Stimulated activated CD4-positive, alpha-beta T cell treated with anti-CD3 and anti-CD28 coated beads, Interleukin-4, amount 100 ng/mL, for 24 hours (primary cell): ENCODE measurements at places on chromosomes 16 and 17.
A peak's percentile ranks its signal among the peaks of the same experiment; 100 is the strongest.

GRCh38 chr17:6948562-6948961, 47.3 kb upstream of the ALOX12 start:
- DNase-seq: no peak

- no peak for DNase-seq
These were observed 4.1 kb upstream of the MRPL58 start for GRCh38 chr17:75008373-75008772.

- no peak for DNase-seq
These were observed 46.7 kb upstream of the ANKFY1 start for GRCh38 chr17:4310354-4311060.

DNA sequence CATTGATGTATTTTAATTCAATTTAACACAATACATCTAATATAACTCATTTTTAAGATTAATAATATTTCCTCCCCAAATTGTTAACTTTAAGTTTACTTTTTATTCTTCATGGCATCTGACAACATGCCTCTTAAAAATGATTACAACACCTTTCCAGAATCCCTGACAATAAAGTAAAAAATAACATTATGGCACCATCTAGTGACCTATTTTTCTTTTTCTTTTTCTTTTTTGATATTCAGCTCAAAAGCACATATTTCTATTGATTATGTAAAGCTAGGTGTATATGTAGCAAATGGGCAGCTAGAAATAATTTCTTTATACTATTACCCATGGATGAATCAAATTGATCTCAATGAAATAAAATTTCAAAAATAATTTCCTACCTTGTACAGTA, 834.3 kb upstream of the CDH8 start:
- no peak for DNase-seq

DNA sequence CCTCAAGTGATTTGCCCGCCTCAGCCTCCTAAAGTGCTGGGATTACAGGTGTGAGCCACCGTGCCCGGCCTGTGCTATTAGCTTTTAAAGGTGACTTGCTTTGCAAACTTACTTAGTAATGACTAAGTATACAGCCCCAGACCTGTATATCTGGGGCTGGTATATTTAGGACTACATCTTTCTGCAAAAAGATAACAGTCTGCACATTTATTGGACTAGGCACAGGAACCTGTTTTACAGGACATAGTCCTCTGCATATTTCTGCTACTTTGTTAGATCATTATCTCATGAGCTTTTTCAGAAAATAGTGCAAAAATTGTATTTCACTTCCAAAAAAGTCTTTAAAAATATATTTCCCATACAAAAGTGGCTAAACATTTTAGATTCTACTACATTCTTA, 1.3 kb downstream of the KRT24 start:
- DNase-seq: no peak

- DNase-seq: no peak
These were observed 26.8 kb upstream of the SLC5A10 start for GRCh38 chr17:18925187-18925586.

GRCh38 chr17:60947100-60947499, 269.4 kb downstream of the BCAS3 start:
- no peak for DNase-seq

- no peak for DNase-seq
These were observed 998 bp downstream of the ACD start for GRCh38 chr16:67658849-67659674.

DNA sequence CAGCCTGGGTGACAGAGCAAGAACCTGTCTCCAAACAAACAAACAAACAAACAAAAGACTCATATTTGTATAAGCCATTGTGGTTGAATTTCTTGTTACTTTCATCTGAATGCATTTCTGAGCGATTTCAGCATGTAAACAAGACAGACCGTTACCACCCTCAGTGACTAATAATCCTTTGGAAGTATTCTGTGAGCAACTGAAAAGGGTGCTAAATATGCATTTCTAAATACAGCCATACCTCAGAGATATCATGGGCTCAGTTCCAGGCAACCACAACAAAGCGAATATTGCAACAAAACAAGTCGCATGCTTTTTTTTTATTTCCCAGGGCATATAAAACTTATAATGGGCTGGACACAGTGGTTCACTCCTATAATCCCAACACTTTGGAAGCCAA, 109.0 kb downstream of the USP31 start:
- DNase-seq: no peak

DNA sequence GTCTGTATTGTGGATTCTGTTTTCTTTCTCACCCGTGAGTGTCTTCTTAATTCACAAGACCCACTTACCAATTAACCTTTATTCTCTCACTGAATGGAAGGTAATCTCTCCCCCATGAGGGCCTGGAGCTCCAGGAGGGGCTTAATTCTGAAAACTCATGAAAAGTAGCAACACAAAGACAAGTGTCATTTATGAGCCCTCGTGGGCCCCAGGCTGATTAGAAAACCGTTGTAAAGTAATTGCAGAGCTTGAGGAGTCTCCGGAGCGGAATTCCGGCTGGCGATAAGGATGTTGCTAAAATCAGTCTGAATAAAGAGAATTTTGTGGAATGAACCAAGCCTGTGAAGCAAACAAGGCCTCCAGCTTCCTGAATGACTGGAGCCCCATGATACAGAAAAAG, 301.5 kb downstream of the HAPSTR1 start:
- no peak for DNase-seq

GRCh38 chr17:44360144-44360533, 3.5 kb downstream of the FAM171A2 start:
- DNase-seq: no peak

DNA sequence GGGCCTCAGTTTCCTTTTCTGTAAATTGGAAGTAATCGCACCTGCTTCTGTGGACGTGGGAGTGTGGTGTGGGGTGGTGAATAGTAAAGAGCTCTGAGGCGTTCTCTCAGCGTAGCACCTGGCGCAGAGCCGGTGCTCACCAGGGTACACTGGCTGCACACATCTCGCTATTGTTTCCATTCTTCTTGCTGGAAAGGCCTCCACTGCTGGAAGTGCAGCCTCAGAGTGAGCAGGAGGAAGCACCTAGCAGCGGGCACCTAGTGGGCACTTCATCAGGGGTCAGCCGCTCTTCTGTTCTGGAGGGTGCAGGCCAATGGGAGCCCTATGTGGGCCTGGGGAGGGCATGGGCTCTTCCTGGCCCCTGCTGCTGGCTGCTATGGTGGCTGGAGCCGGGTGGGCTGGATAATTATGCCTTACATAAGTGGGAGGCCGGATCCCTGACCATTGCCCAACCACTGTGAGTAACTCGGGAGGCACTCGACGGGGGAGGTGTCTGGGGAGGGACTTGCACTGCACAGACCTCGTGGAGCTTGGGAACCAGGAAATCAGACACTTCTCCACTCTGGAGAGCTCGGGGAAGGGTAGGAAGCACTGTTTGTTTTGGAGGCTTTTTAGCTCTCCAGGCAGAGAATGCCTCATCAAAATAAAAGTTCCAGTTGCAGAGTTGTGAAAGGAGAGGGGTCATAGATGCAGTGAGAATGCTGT, 1.7 kb downstream of the MAP2K3 start:
- no peak for DNase-seq

DNA sequence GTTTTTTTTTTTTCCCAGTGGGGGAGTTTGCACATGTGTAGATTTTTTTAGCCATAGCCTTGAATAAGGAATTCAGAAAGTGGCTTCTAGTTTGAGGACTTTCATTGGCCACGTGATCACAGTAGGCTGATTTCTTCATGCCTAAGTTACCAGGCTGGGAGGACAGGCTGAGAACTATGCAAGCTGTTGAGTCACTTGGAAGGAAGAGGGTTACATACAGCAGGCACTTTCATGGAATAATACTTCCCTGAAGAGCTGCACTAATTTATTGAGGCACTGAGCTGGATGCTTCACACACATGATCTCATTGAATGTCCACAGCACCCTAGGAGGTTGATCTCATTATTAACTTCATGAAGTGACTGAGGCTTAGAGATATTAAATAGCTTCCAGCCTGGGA, 22.8 kb downstream of the PRKCB start:
- no peak for DNase-seq

GRCh38 chr17:61247439-61247838, 152.2 kb upstream of the TBX2 start:
- no peak for DNase-seq

DNA sequence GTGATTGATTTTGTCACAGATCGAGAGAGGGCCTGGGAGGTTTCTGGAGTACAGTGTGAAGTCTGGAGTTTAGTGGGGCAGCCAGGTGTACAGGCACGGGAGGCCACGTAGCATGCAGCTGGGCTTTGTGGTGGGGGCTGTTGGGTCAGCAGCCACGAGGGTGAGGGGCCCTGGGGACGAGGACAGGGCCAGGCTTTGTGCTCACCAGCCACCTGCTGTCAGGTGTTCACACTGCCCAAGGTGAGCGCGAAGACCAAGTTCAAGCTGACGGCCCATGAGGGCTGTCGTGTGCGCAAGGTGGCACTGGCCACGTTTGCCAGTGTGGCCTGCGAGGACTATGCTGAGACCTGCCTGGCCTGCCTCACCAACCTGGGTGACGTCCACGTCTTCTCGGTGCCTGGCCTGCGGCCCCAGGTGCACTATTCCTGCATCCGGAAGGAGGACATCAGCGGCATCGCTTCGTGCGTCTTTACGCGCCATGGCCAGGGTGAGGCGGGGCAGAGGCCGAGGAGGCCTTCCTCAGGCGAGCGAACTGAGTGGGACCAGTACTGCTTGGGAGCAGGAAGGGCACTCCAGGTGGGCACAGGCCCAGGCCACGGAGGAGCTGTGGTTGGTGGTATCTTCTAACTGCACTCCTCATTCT, 15.9 kb downstream of the LLGL1 start:
- no peak for DNase-seq

GRCh38 chr16:4097826-4098240, 18.4 kb downstream of the ADCY9 start:
- no peak for DNase-seq

GRCh38 chr17:12592941-12593340, 72.7 kb upstream of the MYOCD start:
- no peak for DNase-seq

DNA sequence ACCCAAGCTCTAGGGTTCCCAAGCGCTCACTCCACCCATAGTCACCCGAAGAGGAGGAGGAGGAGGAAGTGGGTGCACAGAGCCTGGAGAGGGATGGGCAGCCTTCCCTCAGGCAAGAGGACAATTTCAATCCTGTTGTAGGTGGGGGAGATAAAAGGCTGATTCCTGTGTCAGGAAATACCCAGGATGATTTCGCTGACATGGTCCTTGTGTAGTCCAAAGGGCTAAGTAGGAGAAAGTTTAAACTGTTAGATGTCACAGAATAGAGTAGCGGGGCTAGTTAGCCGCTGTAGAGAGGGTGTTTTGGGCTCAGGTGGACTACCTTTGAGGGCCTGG, 1.3 kb upstream of the EXOC7 start:
- DNase-seq: no peak

DNA sequence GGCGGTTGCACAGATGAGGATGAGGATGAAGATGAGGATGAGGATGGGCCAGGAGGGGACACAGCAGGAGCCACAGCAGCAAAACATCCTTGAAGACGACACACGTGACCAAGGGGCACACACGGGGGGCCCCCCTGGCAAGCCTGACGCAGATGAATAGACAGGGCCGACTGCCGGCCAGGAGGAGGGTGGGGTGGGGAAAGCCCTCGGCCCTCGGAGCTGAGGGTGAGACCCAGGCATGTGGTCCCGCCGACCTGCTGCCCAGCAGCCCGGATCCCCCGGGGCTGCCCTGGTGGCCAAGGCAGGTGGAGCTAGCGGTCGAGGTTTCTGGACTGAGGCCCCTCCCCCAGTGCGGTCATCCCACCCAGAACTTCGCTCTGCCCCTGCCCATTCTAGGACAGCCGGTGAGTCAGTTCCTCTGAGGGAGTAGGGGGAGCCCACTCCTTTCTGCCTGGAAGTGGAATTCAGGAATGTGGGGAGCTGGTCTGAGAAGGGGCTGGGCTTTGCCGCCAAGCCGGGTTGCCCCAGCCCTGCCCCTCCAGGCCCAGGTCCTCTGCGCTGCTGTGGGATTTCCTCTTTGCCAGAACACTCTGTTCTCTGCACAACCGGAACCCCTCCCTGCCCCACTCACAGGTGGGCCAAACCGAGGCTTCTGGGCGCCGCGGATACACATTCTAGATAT, 9.9 kb downstream of the CYGB start:
- peak; percentile 32 for DNase-seq

DNA sequence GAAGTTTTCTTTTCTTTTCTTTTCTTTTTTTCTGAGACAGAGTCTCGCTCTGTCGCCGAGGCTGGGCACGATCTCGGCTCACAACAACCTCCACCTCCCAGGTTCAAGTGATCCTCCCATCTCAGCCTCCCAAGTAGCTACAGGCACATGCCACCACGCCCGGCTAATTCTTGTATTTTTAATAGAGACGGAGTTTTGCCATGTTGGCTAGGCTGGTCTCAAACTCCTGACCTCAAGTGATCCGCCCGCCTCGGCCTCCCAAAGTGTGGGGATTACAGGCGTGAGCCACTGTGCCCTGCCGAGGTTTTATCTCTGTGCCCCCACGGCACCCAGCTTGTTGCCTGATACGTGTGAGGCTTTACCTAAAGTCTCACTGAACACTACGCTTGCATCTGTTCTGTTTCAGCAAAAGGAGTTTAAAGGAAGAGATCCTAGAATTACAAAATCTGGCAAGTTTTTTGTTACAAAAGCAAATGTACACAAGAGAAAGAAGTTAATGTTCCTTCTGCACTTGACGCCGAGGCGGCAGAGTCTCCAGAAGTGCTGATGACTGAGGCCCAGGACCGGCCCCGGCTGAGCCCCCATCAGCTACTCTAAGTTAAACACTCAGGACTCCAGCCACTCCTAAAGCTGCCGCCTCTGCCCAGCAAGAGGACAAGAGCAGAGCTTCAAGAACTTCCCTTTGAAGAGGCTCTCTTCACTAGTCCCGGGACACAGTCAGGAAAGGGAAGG, 9.2 kb downstream of the ABCA3 start:
- no peak for DNase-seq

- no peak for DNase-seq
These were observed 59.2 kb upstream of the ZNF750 start for GRCh38 chr17:82898976-82899514.

GRCh38 chr17:28468781-28469180, 4.7 kb upstream of the SLC13A2 start:
- DNase-seq: no peak

DNA sequence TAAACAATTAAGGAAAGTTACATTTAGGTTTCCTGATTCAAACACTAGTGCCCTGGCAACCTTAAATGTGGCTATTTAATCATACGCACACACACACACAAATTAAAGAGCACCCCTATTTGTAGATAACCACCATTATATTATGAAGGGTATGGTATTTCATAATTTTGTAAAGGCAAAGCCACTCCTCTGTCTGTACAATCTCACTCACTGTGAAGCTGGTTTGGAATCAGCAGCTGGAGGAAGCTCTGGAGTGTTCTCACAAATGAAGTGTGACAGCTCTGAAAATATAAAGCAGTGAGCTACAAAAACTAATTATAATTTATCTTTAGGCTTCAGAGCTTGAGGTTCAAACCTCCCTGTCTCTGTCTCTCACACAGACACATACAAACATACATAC, 57.9 kb upstream of the KCNJ16 start:
- no peak for DNase-seq

DNA sequence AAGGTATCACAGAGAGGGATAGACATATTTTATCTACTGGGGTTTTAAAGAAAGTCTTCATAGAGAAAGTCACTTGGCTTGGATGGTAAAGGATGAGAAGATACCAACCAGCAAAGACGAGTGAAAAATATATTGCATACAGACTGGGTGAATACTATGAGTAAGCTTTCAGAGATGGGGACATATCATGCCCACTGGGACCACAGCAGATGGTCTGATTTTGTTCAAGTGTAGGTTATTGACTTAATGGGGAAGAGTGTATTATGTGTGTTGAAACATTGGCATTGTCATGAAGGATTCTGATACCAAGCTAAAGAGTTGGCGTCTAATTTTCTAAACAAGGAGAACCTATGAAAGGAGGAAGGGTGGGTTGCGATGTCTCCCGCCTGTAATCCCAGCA, 13.8 kb upstream of the MMD start:
- DNase-seq: no peak
